IMR-90 (cell line): ENCODE measurements at places on chromosomes 13 and 19. TPM values are rescaled to one million over a fixed set of nuclear protein-coding genes. Genes with fewer than 3 reads are reported as not detected.

The ZNF433 gene
- total RNA-seq: 6.4 and 11.1 TPM in 2 replicates

DNA sequence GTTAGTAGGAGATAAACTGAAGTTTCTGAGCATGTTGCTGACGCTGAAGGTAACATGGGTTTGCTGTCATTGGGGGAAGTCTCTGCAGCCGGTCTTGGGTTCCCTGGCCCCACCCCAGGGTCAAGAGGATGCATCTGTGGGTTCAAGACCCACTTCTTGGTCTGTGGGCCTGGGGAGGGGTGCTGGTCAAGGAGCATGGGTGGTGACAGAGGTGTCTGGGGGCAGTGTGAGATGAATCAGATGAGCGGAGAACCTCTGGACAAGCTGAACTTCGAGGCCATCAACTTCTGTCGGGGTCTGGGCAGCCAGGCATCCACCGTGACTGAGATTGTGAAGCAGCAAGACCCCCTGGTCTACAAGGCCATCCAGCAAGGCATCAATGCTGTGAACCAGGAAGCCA, 51.9 kb downstream of the ACSBG2 start:
- no peak for DNase-seq

The GYS1 gene
- 36.1 and 38.7 TPM in 2 replicates for total RNA-seq

DNA sequence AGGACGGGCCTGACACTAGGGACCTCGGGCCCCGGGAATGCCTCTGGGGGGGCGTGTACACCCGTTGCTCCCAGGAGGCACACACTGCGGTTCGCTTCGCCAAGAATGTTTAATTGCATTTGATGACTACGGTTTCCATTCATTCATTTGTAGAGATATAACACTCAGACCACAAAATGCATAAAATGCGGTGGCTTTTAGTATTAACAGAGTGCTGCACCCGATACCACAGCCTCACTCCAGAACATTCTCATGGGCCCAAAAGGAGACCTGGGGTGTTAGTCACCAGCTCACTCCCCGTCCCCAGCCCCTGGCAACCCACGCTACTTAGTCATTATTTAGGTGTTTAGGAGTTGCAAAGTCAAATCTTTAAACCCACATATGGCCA, 21.8 kb downstream of the HCN2 start:
- DNase-seq: peak; percentile 96

- peak; percentile 78 for DNase-seq
Observed at GRCh38 chr19:54207983-54208783, 7.5 kb downstream of the RPS9 start.

- peak; percentile 27 for DNase-seq
Observed at GRCh38 chr19:4576016-4576933, 16.8 kb upstream of the SEMA6B start.

GRCh38 chr19:2413629-2414028, 13.8 kb downstream of the TIMM13 start:
- DNase-seq: no peak

The FUT2 gene
- not detected in 2 replicates for total RNA-seq

The AP2S1 gene
- 134 and 144 TPM in 2 replicates for total RNA-seq

DNA sequence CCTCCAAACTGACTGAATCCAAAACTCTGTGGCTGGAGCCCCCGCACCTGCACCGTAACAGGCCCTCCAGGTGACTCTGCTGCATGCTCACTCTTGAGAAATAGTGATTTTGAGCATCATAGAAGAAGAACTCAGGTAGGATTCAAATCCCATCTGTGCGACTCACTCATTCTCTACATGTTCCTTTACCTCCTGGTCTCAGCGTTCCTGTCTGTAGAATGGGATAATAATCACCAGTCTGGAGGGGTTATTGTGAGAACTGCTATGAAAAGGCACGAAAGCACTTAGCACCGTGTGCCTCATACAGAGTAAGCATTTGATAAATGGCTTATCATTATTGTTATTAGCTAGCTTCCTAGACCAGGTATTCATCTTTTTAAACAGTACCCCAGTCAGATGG, 36.5 kb upstream of the NPAS1 start:
- no peak for DNase-seq

DNA sequence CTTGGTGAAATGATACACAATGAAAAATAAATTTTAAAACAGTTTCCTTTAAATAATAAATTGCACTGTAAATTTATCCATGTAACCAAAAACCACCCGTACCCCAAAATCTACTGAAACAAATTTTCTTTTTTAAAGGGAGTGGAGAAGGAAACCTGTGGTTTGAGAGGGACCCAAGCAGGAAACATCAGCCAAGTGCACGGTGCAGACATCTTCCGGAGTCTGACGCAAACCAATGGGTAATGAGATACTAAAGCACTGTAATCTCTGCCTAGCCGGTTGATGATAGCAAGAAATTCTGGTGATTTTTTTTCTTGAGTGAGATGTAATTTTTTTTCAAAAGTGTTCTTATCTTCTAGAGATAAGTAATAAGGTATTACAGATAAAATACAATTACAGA, 115.4 kb downstream of the ABCC4 start:
- DNase-seq: no peak

DNA sequence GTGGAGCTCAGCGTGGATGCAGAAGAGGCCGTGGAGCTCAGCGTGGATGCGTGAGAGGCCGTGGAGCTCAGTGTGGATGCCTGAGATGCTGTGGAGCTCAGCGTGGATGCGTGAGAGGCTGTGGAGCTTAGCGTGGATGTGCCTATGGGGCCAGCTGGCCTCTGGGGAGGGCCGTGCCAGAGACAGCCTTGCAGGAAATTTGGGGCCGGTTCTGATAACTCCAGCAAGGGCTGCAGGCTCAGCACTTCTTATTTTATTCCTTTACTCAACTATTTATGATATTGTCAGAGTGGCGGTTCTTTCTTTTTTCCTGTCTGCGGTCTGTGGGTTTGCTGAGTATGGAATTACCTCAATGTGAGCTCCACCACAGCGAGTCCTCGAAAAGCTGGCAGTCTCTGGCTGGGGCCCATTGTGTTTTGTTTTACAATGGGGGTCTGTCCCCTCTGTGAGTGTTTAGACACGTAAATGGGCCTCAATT, 17.8 kb upstream of the TMEM255B start:
- DNase-seq: no peak

GRCh38 chr19:12748489-12748888, 3.1 kb upstream of the BEST2 start:
- DNase-seq: no peak

GRCh38 chr19:1851654-1852580, 3.6 kb upstream of the REXO1 start:
- no peak for DNase-seq

- DNase-seq: no peak
Observed at GRCh38 chr19:15837221-15837731, 21.8 kb upstream of the OR10H1 start.

DNA sequence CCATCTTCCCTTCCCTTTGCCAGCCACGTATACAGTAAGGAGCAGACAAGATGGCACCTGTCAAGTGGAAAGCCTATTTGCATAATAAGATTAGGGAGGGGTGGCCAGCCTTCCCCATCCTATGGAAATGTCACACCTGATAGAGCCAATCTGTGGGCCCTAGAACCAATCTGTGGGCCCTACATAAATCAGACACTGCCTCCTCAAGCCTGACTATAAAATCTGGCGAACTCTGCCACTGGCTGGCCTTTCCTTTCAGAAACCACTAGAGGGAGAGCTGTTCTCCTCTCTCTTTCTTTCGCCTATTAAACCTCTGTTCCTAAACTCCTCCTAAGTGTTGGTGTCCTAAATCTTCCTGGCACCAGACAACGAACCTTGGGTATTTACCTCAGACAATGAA, 231.5 kb upstream of the KLHL1 start:
- DNase-seq: no peak

GRCh38 chr19:32543115-32543900, 37.7 kb upstream of the PDCD5 start:
- peak; percentile 6 for DNase-seq

The SHD gene
- not detected in 2 replicates for total RNA-seq

The SMIM44 gene
- not detected in 2 replicates for total RNA-seq

DNA sequence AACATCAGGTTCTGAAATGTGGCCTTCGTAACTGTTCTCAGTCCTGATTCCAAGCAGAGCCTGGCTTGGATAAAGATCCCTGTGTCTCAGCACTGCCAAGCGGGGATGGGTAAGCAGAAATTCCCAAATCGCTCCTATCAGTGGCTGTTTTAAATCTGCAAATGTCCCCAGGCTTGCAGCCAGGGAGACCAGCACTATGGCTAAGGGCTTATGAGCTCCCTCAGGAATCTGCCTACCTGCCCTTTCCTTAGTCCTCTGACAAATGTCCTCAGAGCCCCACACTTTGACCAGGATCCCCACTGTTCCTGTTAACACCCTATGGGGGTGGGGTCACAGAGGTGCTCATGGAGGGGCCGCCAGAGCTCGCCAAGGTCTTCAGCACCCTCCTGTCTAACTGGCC, 1062.8 kb downstream of the UQCRFS1 start:
- DNase-seq: no peak

GRCh38 chr19:27859689-27860088, 1353.3 kb downstream of the UQCRFS1 start:
- DNase-seq: no peak

DNA sequence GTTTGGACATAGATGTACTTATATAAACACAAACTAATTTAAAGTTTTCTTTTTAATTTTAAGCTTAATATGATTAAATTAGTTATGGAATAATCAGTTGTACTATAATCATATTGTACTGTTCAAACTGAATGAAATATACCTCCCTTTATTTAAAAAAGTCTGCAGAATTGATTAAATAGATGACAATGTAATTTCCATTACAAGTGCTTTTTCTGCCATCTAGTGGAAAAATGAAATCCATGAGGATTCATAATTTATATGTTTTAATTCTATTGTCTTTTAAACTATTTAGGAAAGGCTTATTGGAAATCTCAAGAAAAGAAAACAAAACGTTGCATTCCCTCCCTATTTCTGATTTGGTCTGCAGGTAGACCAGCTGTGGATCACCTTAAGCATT, 30.9 kb downstream of the MZT1 start:
- DNase-seq: peak; percentile 10

The TTC9B gene
- not detected in 2 replicates for total RNA-seq

The CEACAM20 gene
- total RNA-seq: not detected in 2 replicates

- DNase-seq: no peak
Observed at GRCh38 chr19:18745012-18745735, 45.9 kb downstream of the COMP start.
